A549 treated with DMSO at 1 μM for 4 hours (cell line): ENCODE measurements at places on chromosomes 11 and 22. TPM values are rescaled to one million over a fixed set of nuclear protein-coding genes. Genes with fewer than 3 reads are reported as not detected.

DERL3 gene
- 0.43 to 0.69 TPM (median 0.47 TPM) in 5 replicates for total RNA-seq

PKNOX2 gene
- 0.02 TPM in 1 of 5 replicates, not detected in the others for total RNA-seq

GAL3ST1 gene
- 6.6 to 9.7 TPM (median 8.0 TPM) in 5 replicates for total RNA-seq

NAT10 gene
- total RNA-seq = 50.0 to 60.2 TPM (median 56.9 TPM) in 5 replicates

CRYBB1 gene
- not detected in 5 replicates for total RNA-seq

TBX10 gene
- total RNA-seq = not detected in 5 replicates

PNPLA3 gene
- total RNA-seq = 0.80 to 1.3 TPM (median 0.94 TPM) in 5 replicates

OR52W1 gene
- not detected in 5 replicates for total RNA-seq

MYO7A gene
- total RNA-seq = 1.2 to 1.5 TPM (median 1.4 TPM) in 5 replicates

PHLDA2 gene
- total RNA-seq = 108 to 163 TPM (median 129 TPM) in 5 replicates

HEPN1 gene
- not detected in 5 replicates for total RNA-seq

OR2AT4 gene
- total RNA-seq = 0.01 TPM in 2 of 5 replicates, not detected in the others

OR5P2 gene
- not detected in 5 replicates for total RNA-seq
